ENCODE measurements at places on chromosomes 7 and 10.
A peak's percentile ranks its signal among the peaks of the same experiment; 100 is the strongest.

- no peak for DNase-seq
Observed at GRCh38 chr7:129779602-129780256, 168.2 kb downstream of the NRF1 start.

DNA sequence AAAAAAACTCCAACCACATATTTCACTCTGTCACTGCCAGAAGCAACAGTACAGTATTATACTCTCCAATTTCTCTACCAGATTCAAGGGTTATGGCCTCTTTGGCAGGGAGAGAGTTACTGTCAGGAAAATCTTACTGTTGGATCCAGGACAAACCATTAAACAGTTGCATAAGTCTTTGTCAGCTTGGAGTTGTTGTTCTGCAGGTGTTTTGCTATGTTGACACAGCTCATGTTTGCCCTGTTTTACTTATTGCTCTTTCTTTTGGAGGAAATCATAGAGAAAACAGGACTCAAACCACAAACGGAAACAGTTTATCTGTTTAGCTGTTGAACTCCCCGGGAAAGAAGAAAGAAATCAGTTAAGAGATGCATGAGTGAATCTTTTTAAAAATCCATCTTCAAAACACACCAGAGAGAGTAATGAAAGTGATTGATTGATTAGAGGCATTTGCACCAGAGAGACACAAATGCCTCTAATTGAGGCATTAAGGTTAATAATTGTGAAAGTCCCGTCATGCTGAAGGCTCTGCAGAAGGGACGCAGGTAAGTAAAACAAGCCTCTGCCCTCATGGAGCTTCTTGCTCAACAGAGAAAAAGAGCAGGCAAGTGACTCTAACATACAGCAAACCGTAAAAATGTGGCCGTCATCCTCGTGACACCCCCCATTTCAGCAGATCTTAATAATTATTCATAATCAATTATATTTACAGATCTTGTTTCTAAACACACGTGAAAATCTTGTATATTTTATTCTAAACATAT, 38.7 kb upstream of the ARHGAP21 start:
- DNase-seq = no peak

DNA sequence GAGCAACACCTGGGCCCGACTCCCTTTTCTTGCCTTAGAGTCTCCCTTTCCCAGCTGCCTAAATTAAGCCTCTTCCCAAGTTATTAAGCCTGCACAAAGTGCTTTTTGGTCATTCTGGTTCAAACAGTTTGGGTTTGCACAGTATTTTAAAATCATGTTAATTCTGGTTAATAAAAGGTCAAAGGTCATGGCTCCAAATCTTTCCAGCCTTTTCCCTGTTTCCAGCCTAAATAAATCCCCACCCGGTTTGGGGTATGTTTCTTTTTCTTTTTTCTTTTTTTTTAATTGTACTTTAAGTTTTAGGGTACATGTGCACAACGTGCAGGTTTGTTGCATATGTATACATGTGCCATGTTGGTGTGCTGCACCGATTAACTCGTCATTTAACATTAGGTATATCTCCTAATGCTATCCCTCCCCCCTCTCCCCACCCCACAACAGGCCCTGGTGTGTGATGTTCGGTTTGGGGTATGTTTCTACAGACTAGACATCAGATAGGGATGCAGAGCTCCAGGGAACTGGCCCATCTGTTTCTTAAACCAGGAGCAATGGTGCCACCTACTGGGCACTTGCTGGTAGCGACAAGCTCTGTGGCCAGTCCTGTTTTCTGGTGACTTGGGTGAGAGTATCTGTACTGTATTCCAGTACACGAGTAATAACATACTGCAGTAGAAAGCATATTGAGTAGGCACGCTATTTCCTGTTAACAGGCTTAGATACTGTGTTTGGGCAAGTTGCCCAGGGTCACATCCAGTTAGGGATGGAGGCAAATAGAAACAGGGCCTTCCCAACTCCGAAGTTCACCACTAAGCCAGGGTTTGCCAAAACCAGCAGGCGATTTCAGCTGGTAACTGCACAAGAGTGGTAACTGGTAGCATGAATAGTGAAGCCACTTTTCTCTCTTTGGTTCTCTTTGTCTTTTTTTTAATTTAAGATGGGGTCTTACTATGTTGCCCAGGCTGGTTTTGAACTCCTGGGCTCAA, 60.6 kb upstream of the TRIM8 start:
- peak; percentile 69 for DNase-seq

- DNase-seq = no peak
Observed at GRCh38 chr10:85615556-85615955, 751.0 kb downstream of the GRID1 start.

GRCh38 chr7:50450590-50451032, 461 bp upstream of the FIGNL1 start:
- DNase-seq = no peak

GRCh38 chr7:131106681-131107336, 220.9 kb upstream of the MKLN1 start:
- DNase-seq = no peak

DNA sequence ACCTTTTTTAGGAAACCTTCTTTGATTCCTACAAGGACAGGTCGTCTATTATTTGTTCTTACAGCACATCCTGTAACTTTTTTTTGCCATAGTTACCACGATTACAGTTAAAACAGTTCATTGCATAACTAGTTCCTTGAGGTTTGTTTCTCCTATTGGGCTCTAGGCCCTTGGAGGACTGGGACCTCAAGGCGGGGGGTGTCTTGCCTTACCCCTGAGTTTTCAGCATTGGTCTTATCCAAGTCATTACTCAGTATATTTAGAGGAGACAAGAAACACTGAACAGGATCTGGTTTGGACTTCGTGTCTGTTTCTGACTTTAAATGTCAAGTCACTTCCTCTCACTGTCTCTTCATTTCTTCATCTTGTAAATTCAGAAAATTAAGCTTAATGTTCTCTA, 369.8 kb downstream of the SDK1 start:
- DNase-seq = no peak

DNA sequence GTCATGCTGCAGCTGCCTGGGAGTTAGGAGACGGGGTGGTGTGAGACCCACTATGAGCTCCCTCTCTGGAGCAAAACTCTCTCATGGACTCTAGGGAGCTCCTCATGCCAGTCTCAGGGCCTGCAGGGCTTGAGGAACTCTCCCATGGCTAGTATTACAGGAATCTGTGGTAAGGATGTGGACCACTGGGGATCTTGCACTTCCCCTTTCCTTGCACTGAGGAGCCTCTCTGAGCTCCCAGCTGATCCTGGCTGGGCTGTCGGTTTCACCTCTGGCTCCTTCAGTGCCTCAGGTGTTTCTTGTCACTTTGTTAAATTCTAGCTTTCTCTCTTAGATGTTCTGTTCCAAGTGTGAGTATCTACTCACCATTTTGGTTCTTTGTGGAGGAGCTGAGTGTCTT, 71.6 kb upstream of the IMMP2L start:
- DNase-seq = no peak

GRCh38 chr7:159051916-159052315, 92.8 kb downstream of the VIPR2 start:
- DNase-seq = no peak

GRCh38 chr10:122688293-122688989, 11.2 kb downstream of the C10orf120 start:
- DNase-seq = no peak

- no peak for DNase-seq
Observed at GRCh38 chr10:21270976-21271375, 254.5 kb downstream of the SKIDA1 start.

DNA sequence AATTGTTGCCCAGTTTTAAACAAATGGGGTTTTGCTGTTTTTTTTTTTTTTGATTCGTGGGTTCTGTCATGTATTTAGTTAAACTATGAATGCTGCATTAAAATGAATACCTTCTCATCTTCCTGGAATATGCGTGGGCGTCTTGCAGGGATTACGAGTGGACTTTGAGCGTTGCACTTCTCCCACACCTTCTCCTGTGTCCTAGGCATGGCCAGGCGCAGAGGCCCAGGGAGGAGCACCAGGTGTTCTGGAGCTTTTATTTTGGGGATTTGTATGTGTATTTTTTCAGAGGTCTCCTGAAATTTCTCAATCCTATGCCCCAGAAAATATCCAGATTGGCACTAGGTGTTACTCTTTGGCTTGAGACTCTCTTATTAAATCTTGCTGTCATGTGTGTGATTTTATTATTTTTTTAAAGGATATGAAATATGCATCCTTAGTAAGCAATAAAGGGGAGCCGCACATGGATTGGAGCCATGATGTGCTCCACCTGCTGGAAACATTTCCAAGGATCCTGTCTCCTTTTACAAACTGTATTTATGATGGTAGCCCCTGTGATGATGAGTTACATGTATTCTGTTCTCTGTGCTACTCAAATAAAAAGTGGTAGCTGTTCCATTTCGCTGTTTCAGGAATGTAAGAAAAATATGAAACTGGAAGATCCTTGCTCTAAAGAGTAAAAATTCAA, 482.2 kb upstream of the KLF6 start:
- DNase-seq = no peak

DNA sequence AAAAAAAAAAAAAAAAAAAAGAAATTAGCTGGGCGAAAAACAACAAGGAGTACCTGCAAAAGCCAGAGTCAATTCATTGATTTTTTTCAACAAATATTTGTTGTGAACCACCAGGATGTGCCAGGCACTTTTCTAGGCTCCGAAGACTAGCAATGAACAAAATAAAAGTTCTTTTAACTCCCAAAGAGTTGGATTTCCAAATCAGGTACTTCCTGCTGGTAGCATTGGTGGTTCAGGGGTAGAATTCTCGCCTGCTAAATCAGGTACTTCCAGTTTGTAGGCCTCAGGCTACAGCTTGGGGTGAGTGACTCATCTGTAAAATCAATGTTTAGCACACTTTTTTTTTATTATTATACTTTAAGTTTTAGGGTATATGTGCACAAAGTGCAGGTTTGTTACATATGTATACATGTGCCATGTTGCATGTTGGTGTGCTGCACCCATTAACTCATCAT, 10.9 kb downstream of the PPA1 start:
- DNase-seq = no peak

DNA sequence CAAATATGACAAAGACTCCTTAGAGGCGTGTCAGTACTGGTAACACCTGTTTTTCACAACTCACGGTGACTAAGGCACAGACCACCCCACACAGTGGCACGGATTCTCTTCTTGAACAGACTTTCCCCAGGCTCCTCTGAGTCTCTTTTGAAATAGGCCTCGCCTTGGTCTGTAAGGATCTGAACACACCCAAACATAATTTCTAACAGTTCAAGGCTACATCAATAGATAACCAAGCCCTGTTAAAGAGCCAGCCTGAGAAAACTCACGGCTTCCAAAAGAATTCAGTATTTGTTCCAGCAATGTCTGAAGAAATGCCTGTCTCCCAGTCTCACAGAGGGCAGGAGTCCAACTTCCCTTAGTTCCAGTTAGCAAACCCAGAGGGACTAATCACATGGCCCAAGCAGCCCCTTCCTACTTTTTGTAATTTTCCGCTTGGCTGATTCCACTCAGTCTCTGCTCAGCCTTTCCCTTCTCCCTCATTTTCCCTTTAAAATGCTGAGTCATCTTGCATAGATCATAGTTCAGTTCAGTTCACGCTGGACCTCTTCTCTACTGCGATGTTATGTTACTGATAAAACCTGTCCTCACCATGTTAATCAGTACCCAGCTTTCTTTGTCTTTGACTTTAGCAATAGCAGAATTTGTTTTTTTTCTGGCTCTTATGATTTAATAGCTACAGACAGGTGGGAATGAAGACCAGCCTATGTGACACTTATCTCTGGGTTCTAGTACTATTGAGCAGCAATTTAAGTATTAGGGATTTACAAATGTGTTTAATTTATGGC, 22.6 kb upstream of the AKR1C3 start:
- no peak for DNase-seq

GRCh38 chr7:18550574-18550973, 55.0 kb downstream of the HDAC9 start:
- DNase-seq = no peak

DNA sequence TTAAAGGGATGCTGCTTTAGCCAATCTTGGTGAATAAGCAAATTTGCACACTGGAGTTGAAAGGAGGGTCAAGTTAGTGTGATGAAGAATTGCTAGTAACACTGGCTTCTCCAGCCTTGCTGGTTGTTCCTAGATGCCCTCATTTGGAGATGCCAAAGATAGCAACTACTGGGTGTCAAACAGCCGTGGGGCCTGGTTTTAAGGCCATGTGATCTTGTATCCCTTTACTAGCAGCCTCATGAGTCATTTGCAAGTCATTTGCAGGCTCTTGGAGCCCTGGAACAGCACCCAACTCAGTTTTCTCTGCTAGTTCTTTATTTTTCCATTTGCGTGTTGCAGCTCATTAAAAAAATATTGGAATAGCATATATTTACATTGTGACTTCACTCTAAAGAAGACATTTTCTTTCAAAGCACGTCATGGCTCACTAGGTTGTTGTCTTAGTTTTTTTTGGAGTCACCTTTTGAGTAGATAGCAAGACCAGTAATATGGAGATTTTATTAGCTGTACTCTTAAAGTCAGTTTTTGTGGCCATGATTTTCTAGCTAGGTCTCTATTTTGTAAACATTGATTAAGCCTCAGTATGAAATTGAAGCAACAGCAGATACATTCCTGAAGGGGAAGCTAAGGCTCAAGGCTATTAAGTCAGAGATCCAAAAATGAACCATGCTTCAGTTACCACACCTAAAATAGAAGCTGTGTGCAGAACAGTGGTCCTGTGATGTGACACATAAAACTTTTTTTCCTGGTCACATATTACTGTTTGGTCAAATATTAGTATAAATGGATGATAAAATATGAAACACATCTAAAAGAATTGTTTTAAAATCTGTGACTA, 1.3 kb downstream of the LSMEM1 start:
- no peak for DNase-seq

- no peak for DNase-seq
Observed at GRCh38 chr7:78284945-78285344, 486.4 kb downstream of the PHTF2 start.

DNA sequence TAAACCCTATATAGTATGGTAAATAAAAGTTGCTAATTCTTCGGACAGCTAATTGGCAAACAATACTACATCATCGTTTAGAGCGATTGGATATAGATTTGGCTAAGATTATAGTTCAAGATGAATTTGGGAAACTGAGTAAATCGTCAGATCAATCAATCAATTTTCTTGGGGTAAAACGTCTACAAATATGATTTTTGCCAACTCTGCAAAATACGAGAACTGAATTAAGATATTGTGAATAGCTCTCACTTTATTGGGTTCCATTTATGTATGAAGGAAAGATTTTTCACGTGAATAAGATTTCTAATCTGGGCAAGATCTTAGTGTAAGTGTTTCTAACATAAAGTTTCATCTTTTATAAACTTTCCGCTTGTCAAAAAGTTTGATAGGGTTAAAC, 132.9 kb upstream of the AGR3 start:
- no peak for DNase-seq

- DNase-seq = no peak
Observed at GRCh38 chr10:11787846-11788245, 35.3 kb upstream of the PROSER2 start.

- DNase-seq = no peak
Observed at GRCh38 chr10:4470231-4470835, 355.7 kb upstream of the AKR1E2 start.

DNA sequence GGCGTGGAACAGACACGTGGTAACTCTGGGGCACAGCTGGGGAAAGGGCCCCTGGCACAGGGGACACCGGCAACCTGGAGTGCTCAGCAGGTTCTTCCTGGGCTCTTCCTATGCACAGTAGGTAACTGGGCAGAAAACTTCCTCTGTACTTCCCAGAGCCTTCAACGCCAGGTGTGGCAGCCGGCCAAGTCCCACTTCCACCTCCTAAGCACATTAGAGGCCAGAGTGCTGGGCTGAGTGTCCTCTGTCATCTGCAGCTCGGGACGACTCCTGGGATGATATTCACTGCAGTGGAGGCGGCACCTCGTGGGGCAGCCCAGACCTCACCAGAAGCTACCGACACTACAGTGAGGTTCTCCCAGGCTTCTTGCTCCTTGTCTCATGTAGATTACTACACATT, 114.5 kb downstream of the LARP4B start:
- DNase-seq = no peak

GRCh38 chr7:129517931-129518330, 15.6 kb downstream of the SMKR1 start:
- no peak for DNase-seq

Data from stimulated activated CD4-positive, alpha-beta T cell treated with anti-CD3 and anti-CD28 coated beads, Interleukin-1b, Interleukin-23, amount 100 ng/mL, for 1 hour (primary cell).